ENCODE measurements at places on chromosomes 3 and 15.

GRCh38 chr3:178517665-178518334 is 18.4 kb upstream of the KCNMB2 start:
- no peak for DNase-seq

GRCh38 chr15:85518979-85519761 is 138.8 kb downstream of the AKAP13 start:
- DNase-seq: no peak

DNA sequence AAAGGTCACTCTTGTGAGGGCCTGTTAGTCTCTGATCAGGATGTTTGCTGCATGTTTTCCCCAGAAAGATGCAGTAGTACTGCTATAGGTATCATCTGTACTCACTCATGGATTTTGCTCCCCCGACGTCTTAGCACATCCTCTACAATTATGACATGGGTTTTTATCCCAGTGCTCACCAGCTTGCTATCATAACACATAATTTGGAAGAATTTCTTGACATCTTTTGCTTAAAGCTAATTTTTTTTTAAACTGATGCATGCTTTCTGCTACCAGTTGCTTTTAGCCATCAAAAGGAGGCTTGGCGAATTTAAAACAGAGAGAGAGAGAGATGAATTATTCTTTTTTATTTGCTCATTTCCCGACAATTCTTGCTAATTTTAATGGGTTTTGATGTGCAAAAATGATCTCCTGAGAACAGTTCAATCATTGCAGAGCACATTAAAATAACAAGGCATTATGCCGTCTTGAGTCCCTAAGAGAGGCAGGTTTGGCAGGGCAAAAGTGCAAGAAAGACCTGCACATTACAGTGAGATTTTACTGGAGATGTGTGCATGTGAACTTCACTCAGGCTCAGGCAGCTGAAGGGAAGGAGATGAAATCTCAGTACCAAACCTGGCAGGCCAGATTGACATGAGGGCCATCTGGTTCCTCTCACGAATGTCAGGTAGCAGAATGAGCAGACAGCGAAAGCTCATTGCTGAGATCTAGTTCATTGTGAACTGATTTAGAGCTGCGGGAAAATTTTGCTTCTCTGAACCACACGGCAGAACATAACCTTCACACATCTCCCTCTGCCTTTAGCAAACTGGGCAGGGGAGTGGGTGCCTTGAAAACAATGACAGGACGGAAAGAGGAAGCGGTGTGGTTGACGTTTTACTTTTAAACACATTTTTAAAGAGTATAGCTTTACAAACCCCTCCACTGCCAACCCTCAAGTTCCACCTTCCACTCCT is 25.9 kb upstream of the GOLGA8B start:
- DNase-seq: peak; percentile 7

DNA sequence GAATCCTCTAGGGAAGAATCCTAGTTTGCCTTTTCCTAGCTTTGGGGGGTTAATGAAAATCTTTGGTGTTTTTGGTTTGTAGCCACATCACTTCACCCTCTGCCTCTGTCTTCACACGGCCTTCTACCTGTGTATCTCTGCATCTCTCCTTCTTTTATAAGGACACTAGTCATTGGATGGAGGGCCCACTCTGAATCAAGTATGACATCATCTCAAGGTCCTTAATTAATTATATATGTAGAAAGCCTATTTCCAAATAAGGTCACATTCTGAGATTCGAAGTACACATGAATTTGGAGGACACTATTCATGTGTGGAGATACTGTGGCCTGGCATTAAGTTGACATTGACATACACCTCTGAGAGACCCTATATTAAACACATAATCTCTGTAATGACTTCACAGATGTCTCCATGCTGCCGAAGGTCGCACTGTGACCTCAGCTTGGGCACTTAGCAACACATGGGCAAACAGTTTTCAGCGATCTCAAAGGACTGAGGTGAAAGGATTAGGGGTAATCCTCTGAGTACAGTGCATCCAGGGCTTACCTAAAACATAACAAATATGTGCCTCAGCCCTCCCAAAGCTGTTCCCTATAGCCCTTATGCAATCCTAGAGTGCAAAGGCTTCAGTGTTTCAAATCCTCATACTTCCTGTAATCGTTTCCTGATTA is 446.0 kb downstream of the FGF12 start:
- DNase-seq: no peak

- DNase-seq: no peak
Observed at GRCh38 chr3:66490214-66490613, 10.6 kb downstream of the LRIG1 start.

DNA sequence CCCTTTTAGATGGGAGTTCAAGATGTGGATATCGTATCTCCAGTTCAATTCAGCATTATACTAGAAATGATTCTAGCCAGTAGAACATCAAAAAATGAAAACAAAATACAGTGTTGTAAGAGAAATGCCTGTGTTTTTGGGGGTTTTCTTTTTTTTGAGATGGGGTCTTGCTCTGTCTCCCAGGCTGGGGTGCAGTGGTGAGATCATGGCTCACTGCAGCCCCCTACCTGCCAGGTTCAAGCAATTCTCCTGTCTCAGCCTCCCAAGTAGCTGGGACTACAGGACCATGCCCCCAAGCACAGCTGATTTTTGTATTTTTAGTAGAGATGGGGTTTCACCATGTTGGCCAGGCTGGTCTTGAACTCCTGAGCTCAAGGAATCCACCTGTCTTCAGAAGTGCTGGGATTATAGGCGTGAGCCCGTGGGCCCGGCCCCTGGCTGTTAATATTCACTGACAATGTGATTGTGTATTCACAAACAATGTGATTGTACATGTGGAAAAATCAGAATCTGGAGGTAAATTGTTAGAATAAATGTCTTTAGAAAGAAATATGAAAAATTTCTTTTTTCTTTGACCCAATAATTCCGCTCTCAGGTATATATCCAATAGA is 59.0 kb downstream of the ARIH1 start:
- DNase-seq: no peak

- no peak for DNase-seq
Observed at GRCh38 chr3:67006460-67006859, 8.4 kb downstream of the KBTBD8 start.

- DNase-seq: no peak
Observed at GRCh38 chr3:178705925-178706324, 169.7 kb downstream of the KCNMB2 start.

- DNase-seq: no peak
Observed at GRCh38 chr3:102000620-102001209, 151.4 kb downstream of the NFKBIZ start.
